Lung (tissue), 17 donors: ENCODE measurements at places on chromosomes 13 and 19. TPM values are rescaled to one million over a fixed set of nuclear protein-coding genes. Genes with fewer than 3 reads are reported as not detected.

GRCh38 chr19:29528350-29528945, 2.7 kb downstream of the VSTM2B start:
- DNase-seq, result peak; percentile 77

DNA sequence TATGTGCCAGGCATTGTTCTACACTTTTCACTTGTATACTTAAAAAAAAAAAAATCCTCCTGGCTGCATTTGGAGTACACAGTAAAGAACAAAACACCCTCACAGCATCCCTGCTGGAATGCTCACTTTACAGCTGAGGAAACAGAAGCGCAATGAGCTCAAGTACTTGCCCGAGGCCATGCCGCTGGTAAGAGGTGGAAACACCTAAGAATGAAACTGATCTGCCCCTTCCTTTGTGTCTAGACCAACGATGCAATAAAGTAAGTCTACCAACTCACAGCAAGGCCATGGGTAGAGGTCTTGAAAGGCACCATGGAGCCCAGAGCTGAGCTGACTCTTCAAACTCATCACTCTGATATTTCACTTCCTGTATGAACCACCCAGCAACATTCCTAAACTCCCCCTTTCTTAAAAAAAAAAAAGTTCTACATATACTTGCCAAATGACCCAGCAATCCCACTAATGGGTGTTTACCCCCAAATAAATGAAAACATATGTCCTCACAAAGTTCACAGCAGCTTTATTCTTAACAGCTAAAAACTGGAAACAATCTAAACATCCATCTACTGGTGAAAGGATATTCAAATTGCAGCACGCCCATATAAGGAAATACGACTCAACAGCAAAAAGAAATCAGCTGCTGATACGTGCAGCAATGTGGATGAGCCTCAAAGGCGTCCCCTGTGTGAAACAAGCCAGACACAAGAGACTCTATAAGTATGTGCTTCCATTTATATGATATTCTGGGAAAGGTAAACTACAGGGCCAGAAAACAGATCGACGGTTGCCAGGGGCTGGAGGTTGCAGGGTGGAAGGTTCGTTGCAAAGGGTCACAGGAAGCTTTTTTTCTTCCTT, 236.6 kb upstream of the MAB21L1 start:
- DNase-seq, result peak; percentile 71

DNA sequence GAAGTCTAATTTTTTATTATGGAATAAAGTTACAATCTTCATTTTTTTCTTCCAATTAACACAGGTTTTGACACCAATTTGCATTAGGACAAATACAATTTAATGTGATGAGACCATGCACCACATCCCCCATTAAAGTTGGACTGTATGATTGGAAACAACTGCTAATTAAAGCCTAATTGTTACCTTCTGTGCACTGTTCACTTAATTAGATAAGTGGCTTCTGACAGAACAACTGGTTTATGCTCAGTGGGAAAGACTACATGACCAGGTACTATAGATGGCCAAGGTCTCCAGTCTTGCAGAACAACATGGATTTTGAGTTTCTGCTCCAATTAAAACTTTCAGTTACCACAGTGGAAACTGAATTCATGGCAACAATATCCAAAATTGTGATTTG, 198.1 kb downstream of the FGF14 start:
- no peak for DNase-seq

- no peak for DNase-seq
Measured at GRCh38 chr19:30256496-30256850, 115.7 kb upstream of the ZNF536 start.

- DNase-seq, result peak; percentile 62
Measured at GRCh38 chr19:18865973-18866799, 29.8 kb downstream of the CERS1 start.

- DNase-seq, result peak; percentile 93
Measured at GRCh38 chr19:2032296-2032941, 16.9 kb upstream of the BTBD2 start.

DNA sequence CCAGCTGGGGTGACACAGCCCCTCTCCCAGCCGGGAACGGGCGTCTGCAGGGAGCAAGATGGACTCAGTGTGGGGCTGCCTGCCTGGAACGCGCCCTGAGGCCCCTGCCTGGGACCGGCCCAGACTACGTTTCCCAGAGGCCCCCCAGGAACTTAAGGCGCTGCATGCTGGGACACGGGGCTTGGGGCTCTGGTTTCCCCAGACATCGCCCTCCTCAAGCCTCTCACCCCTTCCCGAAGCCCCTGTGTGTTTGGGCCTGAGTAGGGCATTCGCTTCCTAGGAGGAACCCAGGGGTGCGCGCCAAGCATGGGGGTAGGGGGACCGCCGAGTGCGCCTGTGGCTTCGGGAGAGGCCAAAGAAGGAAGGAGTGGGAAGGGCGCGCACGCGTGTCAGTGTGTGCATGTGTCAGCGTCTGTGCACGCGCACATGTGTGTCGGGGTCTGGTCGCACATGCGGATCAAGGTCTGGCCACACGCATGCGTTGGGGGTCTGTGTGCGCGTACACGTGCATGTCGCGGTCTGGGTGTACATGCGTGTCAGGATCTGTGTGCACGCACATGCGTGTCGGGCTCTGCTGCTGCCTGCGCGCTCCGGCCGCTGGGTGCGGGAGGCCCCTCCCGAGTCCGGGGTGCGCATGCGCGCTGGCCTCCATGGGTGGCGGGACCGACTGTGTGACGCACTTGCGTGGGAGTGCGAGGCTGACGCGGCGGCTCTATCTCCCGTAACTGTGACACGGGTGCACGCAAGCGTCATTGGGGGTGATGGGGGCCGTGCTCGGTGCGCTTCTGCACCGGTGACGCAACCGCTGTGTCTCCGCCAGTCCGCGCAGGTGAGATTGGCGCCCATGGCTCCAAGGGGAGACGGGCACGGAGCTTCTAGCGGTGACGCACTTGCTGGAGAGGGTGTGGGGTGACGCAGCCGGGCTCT, 16.2 kb downstream of the ZNF331 start:
- peak; percentile 86 for DNase-seq

Gene CLEC17A
- 0.08 TPM for polyA plus RNA-seq

Gene C13orf42
- polyA plus RNA-seq, result 0.04 TPM
